ENCODE measurements at places on chromosomes 6 and 20.

- DNase-seq: no peak
These were observed 170.5 kb downstream of the BACH2 start for GRCh38 chr6:90126181-90126580.

GRCh38 chr6:129681913-129682205 is 28.1 kb downstream of the ARHGAP18 start:
- no peak for DNase-seq

- DNase-seq: peak; percentile 39
These were observed 21.7 kb upstream of the BNIP5 start for GRCh38 chr6:36358226-36358915.

- DNase-seq: peak; percentile 62
These were observed 8.5 kb downstream of the HLA-DMB start for GRCh38 chr6:32932132-32932868.

DNA sequence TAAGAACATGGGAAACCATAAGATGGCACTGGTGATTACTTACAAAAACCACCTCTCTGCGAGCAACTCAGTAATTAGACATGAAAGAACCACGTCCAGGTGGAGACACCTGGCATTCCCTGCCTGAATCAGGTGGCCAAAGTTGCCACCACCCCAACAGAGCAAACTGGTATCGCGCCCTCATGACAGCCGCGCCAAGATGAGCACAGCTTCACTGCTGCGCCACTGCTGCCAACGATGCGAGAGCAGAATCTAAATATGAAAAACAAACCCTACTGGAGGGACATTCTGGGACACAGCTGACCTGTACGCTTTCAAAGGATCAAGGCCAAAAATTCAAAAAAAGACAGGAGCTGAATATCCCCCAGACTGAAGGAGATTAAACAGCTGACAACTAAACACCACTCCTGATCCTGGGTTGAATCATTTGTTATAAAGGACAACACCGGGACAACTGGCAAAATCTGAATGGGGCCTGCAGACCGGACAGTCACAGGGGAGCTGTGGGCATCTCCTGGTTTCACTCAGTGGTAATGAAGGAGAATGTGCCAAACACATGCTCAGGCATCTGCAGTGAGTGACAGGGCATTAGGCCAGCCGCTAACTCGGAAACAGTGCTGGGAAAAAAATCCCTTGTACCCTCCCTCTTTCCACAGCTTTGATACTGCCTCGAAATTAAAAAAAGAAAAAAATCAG is 17.4 kb downstream of the CST7 start:
- no peak for DNase-seq

- no peak for DNase-seq
These were observed 277.7 kb upstream of the JARID2 start for GRCh38 chr6:14968056-14968637.

GRCh38 chr20:40638414-40638813 is 50.6 kb downstream of the MAFB start:
- DNase-seq: no peak

Data from fibroblast of skin of scalp (primary cell).